ENCODE measurements at places on chromosomes 12 and 14.
A peak's percentile ranks its signal among the peaks of the same experiment; 100 is the strongest.

GRCh38 chr12:32454866-32455265, 55.5 kb downstream of the FGD4 start:
- DNase-seq: no peak

DNA sequence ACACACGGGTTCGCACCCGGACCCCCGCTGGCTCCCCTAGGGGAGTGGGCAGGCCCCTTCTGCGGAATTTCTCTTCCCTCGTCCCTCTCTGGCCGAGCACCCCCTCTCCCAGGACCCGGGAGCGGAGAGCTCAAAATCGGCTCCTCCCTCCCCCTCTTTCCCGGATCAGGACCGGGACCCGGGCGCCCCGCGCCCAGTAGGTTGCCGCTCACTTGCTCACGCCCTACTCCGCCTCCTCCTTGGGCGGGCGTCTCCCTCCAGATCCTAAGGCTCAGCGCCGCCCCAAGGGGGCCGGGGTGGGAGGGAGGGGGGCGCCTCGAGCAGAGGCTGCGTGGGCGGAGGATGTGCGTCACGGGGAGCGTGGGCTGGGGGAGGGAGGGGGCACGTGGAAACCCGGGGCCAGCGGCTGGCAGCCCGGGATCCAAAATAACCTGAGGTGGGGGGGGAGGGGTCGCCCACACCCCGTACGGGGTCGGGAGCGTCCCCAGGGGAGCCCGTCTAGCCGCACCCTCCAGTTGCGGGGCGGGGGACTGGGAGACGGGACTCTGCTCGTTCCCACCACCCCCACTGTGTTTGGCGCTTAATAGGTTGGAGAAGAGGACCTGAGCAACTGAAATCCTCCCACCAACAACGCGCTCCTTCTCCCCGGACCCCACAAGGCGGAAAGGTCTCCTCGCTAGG, 1.8 kb upstream of the NAB2 start:
- DNase-seq: peak; percentile 73

GRCh38 chr12:103547929-103548328, 39.1 kb upstream of the STAB2 start:
- DNase-seq: no peak

- DNase-seq: no peak
These were observed 44.0 kb downstream of the TTLL5 start for GRCh38 chr14:75705014-75705413.

Data from Caco-2 (cell line).